ENCODE measurements at places on chromosomes 11 and 22. TPM values are rescaled to one million over a fixed set of nuclear protein-coding genes. Genes with fewer than 3 reads are reported as not detected.
A peak's percentile ranks its signal among the peaks of the same experiment; 100 is the strongest.

DNA sequence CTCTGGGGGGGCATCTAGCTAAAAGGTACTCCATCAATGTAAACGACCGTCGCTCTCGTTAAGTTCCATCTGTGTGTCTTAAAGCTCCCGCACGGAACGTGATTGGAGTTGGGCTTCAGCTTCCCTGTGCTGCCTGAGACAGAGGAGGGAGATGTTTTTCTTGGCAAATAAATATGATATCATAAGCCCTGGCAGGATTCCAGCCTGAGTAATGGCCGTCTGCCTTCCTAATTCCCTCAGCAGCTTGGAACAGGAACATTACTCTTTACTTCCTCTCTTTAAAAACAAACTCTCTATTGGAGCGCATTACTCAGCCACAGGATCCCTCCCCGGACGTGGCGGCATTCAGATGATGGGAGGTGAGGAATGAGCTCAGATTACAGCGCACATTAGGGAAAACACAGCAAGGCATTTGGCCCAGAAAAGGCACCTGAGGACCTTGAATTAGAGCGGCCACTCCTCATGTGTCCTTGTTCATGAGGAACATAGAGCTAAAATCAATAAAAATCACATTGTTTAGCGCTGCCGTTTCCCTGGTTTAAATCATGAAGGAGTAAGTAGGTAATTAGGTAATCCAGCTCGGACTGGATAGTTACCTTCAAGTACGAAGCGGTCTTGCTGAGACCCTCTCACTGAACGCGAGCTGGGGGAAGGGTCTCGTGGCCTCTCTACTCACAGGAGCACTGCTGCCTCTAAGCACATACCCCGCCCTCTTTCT is 230.4 kb downstream of the ST3GAL4 start:
- peak; percentile 96 for DNase-seq

DNA sequence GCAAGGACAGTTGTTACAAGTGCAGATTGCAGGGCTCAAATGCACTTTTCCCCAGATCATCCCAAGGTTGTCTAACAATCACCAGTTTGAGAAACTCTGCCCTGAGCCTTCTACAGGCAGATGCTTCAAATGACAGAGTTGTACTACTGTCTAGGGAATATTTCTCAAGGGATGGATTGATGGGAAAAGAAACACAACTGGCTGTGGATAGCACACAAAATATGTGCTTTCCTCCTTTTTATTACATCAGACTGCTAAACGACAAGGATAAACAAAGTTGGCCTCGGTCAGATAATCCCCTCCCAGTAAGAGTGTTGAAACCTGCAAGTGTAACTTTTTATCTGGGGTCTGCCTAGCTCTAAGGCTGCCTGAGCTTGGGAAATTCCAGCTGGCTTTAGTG is 46.6 kb upstream of the SORL1-AS1 start:
- no peak for DNase-seq

- DNase-seq, result peak; percentile 25
These were observed 396 bp upstream of the CFAP300 start for GRCh38 chr11:102046841-102047240.

GRCh38 chr11:19283991-19284390 is 43.2 kb upstream of the E2F8 start:
- DNase-seq, result no peak

- no peak for DNase-seq
These were observed 15.3 kb upstream of the ZBTB16 start for GRCh38 chr11:114044042-114044871.

GRCh38 chr11:94638902-94639373 is 71.8 kb downstream of the PIWIL4 start:
- DNase-seq, result peak; percentile 50

GRCh38 chr11:126711977-126712625 is 288.5 kb downstream of the KIRREL3 start:
- DNase-seq, result peak; percentile 62

GRCh38 chr11:2844116-2844842 is 41.3 kb downstream of the CDKN1C start:
- DNase-seq, result no peak

DNA sequence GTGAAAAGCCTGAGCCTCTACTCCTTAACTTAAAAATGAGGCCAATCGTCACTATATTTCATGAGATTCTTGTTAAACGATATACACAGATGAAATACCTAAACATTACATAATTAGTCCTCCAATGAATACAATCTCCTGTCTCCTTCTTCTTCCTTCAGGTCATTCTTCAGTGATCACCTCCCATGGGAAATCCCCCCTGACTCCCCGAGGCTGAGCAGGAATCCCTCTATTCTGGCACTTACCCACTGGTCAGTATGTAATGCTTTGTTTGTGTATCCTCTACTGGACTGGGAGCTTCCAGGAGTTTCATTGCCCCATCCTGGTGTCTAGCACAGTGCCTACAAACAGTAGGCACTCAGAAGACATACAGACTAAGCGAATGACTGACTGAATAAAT is 52.3 kb downstream of the RAB38 start:
- no peak for DNase-seq

- peak; percentile 92 for DNase-seq
These were observed 5.5 kb downstream of the CHRDL2 start for GRCh38 chr11:74725701-74726100.

DNA sequence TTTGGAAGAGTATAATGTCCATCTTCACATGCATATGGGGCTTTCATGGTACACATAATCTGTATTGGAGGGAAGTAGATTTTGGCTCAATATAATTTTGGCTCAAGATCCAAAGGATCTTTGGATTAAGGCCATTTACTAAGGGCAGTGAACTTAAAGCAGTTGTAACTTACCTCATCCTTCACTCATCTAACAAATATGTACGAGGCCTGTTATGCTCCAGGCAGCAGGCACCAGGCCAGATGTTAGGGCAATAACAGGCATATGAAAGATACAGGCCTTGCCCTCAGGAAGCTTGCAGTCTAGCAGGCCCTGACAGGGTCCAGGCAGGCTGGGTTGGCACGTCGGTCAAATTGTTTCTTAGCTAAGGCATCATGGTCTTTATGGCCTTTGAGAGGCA is 44.6 kb downstream of the LIF start:
- DNase-seq, result peak; percentile 92

GRCh38 chr11:133906241-133906640 is 50.5 kb downstream of the IGSF9B start:
- no peak for DNase-seq

- DNase-seq, result no peak
These were observed 59.1 kb upstream of the SLC22A12 start for GRCh38 chr11:64531906-64532312.

DNA sequence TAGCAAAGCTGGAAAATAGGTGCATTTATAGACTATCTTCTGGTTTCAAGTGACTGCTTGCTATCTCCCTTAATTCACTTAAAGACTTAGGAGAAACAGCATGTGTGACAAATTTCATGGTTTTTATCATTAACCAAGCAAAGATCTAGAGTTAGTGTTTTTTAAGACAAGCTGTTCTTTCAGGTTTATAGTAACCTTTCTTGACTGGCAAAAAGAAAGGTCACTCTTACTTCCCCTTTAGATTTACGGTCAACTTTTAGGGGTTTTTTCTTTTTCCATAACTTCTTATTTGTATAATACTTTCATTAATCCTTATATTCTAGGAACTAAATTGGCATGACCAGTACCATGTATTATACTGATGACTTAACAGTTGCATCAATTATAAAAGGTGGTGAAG is 46.6 kb downstream of the KDM2A start:
- no peak for DNase-seq

- no peak for DNase-seq
These were observed 19.1 kb upstream of the ROBO3 start for GRCh38 chr11:124846070-124846673.

GRCh38 chr11:30023074-30023473 is 6.2 kb upstream of the KCNA4 start:
- no peak for DNase-seq

DNA sequence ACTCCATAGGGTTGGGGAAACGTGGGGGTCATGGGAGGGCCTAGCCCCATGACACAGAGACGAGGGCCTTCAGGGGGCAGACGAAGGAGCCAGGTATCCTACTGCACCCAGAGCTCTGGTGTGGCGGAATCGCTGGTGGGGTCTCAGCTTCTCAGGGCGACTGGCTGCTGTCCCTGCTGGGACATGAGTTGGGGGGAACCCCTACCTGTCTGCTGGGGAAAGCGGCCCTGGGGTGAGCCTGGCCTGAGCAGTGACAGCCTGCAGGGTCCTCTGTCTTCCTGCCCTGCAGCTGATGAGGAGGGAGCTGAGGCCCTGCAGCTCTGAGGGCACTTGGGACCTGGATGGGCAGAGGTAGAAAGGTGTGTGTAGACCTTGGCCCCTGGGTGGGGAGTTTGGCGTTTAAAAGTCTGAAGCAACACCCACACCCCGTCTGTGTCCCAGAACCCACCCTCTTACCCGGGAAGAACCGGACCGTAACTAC is 33.6 kb upstream of the GRAMD4 start:
- DNase-seq, result no peak

DNA sequence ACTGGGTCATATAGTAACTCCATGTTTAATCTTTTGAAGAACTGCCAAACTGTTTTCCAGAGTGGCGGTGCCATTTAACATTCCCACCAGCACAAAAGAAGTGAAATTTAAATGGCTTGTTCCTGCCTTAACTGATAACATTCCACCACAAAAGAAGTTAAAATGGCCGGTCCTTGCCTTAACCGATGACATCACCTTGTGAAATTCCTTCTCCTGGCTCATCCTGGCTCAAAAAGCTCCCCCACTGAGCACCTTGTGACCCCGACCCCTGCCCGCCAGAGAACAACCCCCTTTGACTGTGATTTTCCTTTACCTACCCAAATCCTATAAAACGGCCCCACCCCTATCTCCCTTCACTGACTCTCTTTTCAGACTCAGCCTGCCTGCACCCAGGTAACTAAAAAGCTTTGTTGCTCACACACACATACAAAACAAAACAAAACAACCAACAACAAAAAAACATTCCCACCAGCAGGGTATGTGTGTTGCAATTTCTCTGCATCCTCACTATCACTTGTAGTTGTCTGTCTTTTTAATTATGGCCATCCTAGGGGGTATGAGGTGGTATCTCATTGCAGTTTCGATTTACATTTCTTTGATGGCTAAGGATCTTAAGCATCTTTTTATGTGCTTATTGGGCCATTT is 109.0 kb downstream of the FAR1 start:
- no peak for DNase-seq

DNA sequence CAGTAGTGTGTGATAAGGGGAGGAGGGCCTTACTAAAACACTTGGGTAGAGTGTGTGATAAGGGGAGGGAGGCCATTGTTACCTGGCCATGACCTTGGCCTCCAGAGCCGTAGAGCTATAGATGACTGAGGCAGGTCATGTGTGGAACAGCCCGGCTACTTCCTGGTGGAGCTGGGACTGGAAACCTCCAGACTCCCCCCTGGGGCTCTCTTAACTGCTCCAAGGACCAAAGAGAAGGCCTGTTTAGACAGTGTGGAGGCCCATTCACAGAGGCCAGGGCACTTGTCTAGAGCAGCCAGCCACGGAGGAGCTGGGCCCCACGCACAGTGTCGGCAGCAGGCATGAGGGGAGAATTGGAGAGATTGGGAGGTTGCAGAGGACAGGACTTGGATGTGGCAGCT is 12.5 kb upstream of the MICALL1 start:
- no peak for DNase-seq

DNA sequence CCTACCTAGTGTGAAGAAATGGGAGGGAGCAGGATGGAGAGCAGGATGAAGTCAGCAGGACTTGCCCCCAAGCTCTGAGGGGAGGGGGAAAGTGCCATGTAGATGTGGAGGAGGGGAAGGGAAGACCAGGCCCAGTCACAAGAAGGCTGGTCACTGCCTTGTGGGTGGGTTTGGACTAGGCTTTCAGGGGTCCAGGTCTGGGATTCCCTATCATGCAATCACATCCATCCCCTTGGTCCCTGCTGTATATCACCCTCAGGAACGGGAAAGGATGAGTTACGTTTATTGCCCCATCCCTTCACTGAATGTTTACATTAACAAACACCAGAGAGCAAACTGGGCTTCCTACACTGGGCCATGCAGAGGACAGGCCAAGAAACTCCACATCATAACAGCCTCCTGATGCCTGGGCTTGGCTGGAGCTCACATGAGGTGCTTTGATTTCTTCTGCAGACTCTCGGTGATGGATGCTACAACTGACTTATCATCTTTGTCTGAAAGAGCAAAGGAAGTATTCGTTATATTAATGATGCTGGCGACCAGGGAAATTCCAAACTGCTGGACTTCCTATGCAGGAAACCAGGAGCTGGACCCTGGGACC is 5.6 kb downstream of the TMEM86A start:
- DNase-seq, result no peak

DNA sequence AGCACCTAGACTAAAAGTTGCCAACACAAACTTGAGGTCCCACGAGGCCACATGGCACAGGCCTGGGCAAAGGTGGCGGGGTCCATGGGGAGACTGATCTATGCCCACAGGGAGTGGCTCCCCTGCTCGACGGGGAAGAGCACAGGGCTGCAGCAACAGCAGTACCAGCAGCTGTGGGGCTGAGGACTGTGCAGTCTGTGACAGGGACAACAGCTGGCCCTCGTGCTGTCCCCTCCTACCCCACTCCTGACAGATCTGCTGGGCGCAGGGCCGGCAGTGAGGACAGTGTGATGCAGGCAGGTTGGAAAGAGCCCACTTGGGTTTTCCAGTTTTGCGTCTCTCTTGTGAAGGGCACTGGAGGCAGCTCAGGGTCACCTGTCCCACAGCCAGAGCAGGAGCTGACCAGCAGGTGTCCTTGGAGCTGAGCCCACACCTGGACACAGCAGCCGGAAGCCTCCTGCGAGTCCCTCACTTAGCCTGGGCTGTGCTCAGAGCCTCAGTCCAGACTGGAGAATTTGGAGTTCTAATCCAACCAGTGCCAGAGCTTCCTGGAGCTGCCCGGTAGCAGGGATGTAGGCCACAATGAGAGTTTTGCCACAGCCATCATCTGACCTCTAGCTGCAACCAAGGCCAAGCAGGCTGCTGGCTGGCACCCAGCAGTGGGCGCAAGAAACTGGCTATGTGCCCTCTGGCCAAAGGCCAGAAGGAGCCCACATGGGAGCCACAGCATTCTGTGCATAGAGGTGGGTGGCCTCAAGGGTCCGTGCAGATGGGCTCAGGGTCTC is 3.6 kb upstream of the GAS2L1 start:
- DNase-seq, result no peak

DNA sequence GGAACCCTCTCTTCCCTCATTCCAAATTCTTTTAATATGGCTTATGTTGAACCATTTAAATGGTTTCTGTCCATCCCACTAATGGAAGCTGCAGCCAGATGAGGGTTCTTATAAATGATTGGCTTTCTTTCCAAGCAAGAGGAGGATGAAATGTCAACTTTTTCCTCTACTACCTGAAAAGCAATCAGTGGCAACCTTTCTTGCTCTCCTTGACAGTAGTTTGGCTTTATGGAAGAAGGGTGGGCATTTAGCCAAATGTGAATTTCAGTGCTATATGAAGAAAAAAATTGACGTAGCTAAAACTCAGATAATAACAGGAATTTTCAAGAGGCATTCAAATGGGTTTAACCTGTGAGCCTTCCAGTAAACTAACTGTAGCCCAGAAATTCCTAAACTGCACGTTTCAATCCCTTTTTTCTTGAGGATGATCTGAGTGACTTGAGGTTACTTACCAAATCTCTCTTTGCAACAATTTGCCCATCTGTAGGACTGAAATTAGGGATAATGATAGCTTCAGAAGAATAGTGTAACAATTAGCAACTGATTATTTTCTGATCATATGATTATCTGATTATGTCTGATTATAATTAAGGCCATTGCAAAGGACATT is 90.9 kb downstream of the EXT2 start:
- DNase-seq, result no peak

- no peak for DNase-seq
These were observed 10.4 kb downstream of the MLC1 start for GRCh38 chr22:50074551-50075530.

The FCHSD2 gene
- polyA plus RNA-seq, result 16.6 TPM

The CHRDL2 gene
- polyA plus RNA-seq, result 0.80 TPM

The ACR gene
- polyA plus RNA-seq, result not detected

The MMP3 gene
- polyA plus RNA-seq, result 0.29 TPM

The TM7SF2 gene
- 11.5 TPM for polyA plus RNA-seq

The GAL3ST1 gene
- polyA plus RNA-seq, result not detected

The SLC37A2 gene
- polyA plus RNA-seq, result 1.1 TPM

The OR2AT4 gene
- polyA plus RNA-seq, result not detected

Data from IMR-90 (cell line).